Spleen (tissue), 13 donors: ENCODE measurements at places on chromosomes 4 and X. TPM values are rescaled to one million over a fixed set of nuclear protein-coding genes. Genes with fewer than 3 reads are reported as not detected.

GRCh38 chr4:5552451-5552850 is 155.9 kb downstream of the EVC2 start:
- no peaks in the 10 kb centered on the region for H3K27me3 ChIP-seq
- no peak overlapping the region for H3K4me3 ChIP-seq
- H3K36me3 ChIP-seq = no peaks in the 10 kb centered on the region

GRCh38 chr4:181508601-181509000 is 734.6 kb upstream of the TENM3 start:
- H3K4me1 ChIP-seq = no peaks in the 10 kb centered on the region
- H3K27ac ChIP-seq = no peak overlapping the region
- no peaks in the 10 kb centered on the region for H3K27me3 ChIP-seq
- no peak for DNase-seq

GRCh38 chr4:155578726-155579370 is 87.8 kb upstream of the GUCY1A1 start:
- no peak overlapping the region for H3K27ac ChIP-seq
- no peaks in the 10 kb centered on the region for H3K36me3 ChIP-seq
- no peaks in the 10 kb centered on the region for H3K27me3 ChIP-seq
- H3K4me1 ChIP-seq = no peaks in the 10 kb centered on the region

DNA sequence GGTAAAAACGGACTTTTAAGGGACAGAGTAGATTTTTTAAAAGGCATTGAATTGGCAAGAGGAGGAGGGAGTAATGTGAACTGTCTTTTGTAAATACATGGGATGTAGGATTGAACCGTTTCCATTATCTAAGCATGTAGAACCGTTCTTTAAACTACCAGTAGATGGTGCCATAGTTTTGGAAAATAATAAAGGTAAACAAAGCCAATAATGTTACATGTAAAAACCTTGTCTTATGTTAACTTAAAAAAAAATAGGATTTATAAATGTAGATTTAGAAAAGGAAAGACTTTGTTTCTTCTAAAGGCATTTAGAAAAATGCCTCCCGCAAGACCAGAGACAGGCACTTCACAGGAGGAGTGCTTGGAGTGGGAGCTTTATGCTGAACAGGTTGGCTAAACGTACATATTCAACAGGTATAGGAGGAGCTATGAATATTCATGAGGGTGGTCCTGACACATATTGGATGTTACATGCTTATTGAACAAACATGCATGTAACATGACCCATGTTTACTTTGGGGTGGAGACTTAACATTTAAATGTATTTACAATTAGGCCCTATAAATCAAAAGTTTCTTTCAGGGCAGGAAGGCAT is 45.5 kb upstream of the FAM241A start:
- H3K4me3 ChIP-seq = no peak overlapping the region
- no peak overlapping the region for H3K27ac ChIP-seq
- no peaks in the 10 kb centered on the region for H3K27me3 ChIP-seq
- no peaks in the 10 kb centered on the region for H3K36me3 ChIP-seq
- DNase-seq = no peak
- H3K4me1 ChIP-seq = peaks cover 29% of the 10 kb centered on the region

- H3K27ac ChIP-seq = no peak overlapping the region
- H3K27me3 ChIP-seq = no peaks in the 10 kb centered on the region
- no peaks in the 10 kb centered on the region for H3K36me3 ChIP-seq
- H3K4me1 ChIP-seq = no peaks in the 10 kb centered on the region
- no peak for DNase-seq
Measured at GRCh38 chrX:151779258-151779657, 44.7 kb downstream of the CNGA2 start.

- peak overlapping the region; percentile 64 for H3K4me3 ChIP-seq
- H3K27ac ChIP-seq = no peak overlapping the region
- H3K4me1 ChIP-seq = peaks cover 30% of the 10 kb centered on the region
- no peaks in the 10 kb centered on the region for H3K36me3 ChIP-seq
Measured at GRCh38 chr4:153790962-153791551, 2.2 kb upstream of the SFRP2 start.

- no peak overlapping the region for H3K4me3 ChIP-seq
- H3K27ac ChIP-seq = no peak overlapping the region
- H3K4me1 ChIP-seq = no peaks in the 10 kb centered on the region
- peaks cover 62% of the 10 kb centered on the region for H3K27me3 ChIP-seq
- no peak for DNase-seq
Measured at GRCh38 chr4:3781193-3781886, 15.2 kb downstream of the ADRA2C start.

USP17L15 gene
- not detected for total RNA-seq
